Epithelial cell of alveolus of lung (primary cell): ENCODE measurements at places on chromosomes 3 and 15. TPM values are rescaled to one million over a fixed set of nuclear protein-coding genes. Genes with fewer than 3 reads are reported as not detected.

The CCR8 gene
- total RNA-seq = not detected in 2 replicates

The SLC22A13 gene
- 0.26 and 1.6 TPM in 2 replicates for total RNA-seq

The CYP11A1 gene
- 0.13 TPM in 1 of 2 replicates, not detected in the other for total RNA-seq

The THRB gene
- 2.8 and 7.9 TPM in 2 replicates for total RNA-seq

The ITIH4 gene
- not detected in 2 replicates for total RNA-seq

The CATSPER2 gene
- total RNA-seq = 0.65 TPM in 1 of 2 replicates, not detected in the other

The CPN2 gene
- total RNA-seq = not detected in 2 replicates

The TMEM266 gene
- total RNA-seq = 0.39 TPM in 1 of 2 replicates, not detected in the other

The NR2F2 gene
- 19.8 and 69.8 TPM in 2 replicates for total RNA-seq

The RASL12 gene
- total RNA-seq = 39.0 and 131 TPM in 2 replicates

The CCR2 gene
- total RNA-seq = not detected in 2 replicates

The GSK3B gene
- total RNA-seq = 27.5 and 30.9 TPM in 2 replicates

The ZDHHC23 gene
- 0.39 TPM in 1 of 2 replicates, not detected in the other for total RNA-seq

The SLC35A5 gene
- total RNA-seq = 31.5 and 32.8 TPM in 2 replicates

The CIB2 gene
- total RNA-seq = 3.1 and 8.0 TPM in 2 replicates

The C3orf62 gene
- 1.5 and 1.7 TPM in 2 replicates for total RNA-seq

The CHAC1 gene
- total RNA-seq = 5.0 and 63.6 TPM in 2 replicates

The MUC13 gene
- not detected in 2 replicates for total RNA-seq

The PLSCR2 gene
- 0.72 TPM in 1 of 2 replicates, not detected in the other for total RNA-seq
